ENCODE measurements at places on chromosomes 2 and 18.

- DNase-seq, result no peak
Observed at GRCh38 chr2:236107942-236108625, 60.1 kb downstream of the GBX2 start.

DNA sequence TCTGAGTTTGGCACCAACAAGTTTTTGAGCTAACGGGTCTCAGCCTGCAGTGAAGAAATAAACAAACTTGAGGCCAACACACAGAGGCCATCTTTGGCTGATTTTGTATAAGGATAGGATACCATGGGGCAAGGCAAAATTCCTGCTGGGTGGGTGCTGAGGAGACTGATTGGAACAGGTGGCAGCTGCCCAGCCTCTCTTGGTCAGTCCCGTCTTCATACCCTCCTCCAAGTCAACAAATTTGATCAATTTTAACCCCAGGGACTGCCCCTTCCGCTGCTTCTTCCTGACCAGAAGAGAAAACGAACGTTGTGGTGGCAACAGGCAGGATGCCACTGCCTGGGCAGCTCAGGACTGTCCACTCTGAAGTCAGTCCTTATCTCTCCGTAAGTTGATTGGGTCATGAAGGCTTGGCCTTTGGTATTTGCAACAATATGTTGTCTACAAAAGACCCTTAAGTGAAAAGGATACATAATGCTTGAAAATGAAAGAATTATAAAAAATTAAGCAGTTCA lies 139.3 kb downstream of the SPP2 start:
- DNase-seq, result no peak

GRCh38 chr2:201126308-201127151 lies 10.6 kb downstream of the CFLAR start:
- DNase-seq, result no peak

GRCh38 chr2:201644001-201644400 lies 698 bp upstream of the TMEM237 start:
- DNase-seq, result no peak

DNA sequence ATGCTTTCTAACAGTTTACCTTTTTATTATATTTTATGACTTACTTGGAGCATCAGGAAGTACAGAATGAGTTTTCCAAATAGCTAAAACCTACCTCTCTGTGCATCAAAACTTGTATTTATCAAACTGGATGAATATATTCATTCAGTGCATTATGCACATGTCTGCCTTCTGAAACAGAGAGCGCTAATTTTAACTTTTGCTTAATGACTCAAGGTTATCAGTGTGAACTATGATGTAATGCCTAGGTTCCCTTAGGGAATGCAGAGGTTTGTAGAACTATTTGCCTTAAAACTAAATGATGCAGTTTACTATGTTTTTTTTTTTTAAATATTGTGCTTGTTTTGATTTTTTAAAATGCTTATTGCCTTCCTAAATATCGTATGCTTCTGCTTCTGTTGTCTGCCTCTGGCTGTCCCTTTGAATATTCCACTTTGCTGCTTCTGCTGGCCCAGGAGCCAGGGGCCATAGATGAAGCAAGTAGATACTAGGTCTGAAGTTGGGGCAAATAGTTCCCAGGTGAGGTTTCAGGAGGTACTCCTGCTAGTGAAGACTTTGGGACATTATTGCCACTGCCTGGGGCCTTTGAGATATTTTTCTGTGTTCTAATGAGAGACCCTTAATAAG lies 16.5 kb downstream of the TMEM178A start:
- DNase-seq, result no peak

- DNase-seq, result peak; percentile 62
Observed at GRCh38 chr18:12391487-12392165, 14.6 kb upstream of the AFG3L2 start.

GRCh38 chr18:72762515-72763122 lies 105.2 kb downstream of the NETO1 start:
- DNase-seq, result no peak

DNA sequence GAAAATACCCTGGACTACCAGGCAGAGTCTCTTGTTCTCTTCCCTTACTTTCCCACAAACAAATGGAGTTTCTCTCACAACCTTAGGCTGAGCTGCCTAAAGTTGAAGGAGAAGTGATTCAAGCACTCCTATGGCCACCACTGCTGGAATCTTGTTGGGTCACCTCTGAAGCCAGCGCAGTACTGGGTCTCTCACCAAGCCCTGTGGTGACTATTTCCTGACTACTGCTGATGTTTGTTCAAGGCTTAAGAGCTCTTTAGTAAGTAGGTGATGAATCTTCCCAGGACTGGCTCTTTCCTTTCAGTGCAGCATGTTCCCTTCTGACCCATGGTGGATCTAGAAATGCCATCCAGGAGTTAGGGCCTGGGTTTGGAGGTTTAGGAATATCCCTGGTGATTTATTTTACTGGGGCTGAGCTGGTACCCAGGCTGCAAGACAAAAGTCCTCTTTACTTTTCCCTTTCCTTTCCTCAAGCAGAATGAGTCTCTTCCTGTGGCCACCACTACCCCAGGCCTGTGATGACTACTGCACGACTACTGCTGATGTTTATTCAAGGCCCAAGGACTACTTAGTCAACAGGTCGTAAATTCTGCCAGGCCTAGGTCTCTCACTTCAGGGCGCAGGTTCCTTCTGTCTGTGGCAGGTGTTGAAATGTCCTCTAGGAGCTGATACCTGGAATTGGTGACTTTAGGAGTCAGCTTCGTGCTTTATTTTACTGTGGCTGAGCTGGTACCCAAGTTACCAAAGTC lies 121.8 kb downstream of the SLC4A10 start:
- DNase-seq, result no peak

DNA sequence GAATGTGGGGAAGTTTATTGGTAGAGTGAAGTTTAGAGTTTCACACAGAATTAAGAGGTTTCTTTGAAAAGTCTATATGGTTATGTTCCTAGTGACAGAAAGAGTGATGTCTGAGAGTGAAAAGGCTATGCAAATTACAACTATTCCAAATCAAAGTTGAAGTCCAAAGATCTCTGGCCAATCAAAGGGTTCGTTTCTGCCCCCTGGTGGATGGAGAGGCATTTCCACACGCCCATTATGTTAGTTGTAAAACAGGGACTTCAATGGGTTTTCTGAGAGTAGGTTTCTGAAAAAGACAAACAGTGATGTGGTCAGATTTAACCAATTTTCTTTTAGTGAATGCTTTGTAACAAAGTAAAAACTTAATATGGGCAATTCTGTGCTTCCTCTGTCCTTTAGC lies 441.5 kb upstream of the POU3F3 start:
- DNase-seq, result peak; percentile 42

DNA sequence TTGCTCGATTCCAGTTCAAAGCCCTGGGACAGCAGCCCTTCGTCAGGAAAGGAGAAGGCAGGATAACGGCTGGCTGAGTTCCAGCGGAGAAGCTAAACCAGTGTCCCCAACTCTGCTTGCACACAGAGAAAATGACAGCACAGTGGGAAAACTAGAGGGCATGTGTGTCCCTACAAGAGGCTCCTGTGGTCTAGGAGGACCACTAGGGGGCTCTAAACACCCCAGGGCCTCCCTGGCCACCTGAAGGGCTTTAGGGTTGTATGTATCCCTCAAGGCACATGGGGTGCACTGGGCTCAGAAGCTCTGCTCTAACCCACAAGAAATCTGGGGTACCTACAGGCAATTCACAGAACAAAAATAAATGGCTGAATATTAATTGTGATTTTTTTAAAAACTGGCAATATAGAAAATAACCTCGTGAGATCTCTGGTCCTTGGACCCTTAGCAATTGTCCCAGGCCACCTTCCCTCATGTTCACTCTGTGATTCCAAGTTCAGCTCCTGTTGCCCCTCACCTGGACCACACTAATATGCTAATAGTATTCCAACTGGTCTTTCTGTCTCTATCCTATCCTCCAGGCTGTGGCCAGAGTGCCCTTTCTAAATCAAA lies 17.5 kb downstream of the STAT1 start:
- no peak for DNase-seq

GRCh38 chr2:429575-430254 lies 141.8 kb upstream of the ALKAL2 start:
- DNase-seq, result no peak

- no peak for DNase-seq
Observed at GRCh38 chr18:50629148-50629631, 69.3 kb downstream of the MAPK4 start.

DNA sequence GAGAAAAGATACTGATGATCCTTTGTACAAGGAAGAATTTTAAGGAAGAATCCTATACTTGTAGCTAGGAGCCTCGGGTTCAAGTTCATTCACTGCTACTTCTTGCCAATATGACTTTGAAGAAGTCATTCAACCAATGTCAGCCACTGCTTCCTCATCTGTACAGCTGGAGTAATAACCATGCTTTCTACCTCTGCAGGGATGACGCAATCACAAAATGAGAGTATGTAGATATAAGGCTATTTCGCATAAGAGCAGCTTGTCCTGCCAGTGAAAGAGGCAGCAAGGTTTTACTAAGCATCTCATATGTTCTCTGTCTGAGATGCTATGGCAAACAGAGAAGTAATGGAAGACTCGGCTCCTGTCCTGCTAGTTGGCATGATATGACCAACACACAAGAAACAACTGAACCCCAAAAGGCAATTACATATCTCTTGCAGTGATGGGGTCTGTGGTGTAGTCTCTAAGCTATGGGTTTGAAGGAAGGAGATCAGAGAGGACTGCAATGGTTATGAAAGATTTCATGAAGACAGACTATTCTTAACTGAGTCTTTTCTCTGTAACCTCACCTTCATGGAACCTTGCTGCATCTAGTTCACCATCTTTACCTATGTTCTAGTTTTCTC lies 9.2 kb downstream of the AAK1 start:
- no peak for DNase-seq

DNA sequence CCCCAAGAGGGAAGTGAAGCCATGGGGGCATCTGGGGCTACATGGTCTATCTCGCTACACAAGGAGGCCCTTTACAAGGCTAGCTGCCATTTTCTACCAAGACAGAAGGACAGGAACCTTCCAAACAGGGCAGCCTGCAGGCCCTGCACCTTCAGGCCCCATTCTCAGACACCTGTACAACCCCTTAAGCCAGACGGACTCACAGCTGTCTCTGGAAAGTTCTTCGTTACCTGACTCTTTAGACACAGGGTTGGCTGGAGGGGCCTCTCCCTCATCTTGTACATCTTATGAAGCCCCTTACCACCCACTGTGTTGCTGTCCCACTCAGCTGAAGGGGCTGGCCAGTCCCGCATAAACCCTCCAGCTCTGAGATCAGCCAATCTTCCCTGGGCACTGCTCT lies 17.2 kb downstream of the TMEM127 start:
- no peak for DNase-seq

- no peak for DNase-seq
Observed at GRCh38 chr18:57768537-57769326, 34.4 kb downstream of the ATP8B1 start.

- DNase-seq, result no peak
Observed at GRCh38 chr2:204691911-204692510, 146.7 kb downstream of the PARD3B start.

GRCh38 chr2:239398521-239398921 lies 2.3 kb downstream of the HDAC4 start:
- no peak for DNase-seq

DNA sequence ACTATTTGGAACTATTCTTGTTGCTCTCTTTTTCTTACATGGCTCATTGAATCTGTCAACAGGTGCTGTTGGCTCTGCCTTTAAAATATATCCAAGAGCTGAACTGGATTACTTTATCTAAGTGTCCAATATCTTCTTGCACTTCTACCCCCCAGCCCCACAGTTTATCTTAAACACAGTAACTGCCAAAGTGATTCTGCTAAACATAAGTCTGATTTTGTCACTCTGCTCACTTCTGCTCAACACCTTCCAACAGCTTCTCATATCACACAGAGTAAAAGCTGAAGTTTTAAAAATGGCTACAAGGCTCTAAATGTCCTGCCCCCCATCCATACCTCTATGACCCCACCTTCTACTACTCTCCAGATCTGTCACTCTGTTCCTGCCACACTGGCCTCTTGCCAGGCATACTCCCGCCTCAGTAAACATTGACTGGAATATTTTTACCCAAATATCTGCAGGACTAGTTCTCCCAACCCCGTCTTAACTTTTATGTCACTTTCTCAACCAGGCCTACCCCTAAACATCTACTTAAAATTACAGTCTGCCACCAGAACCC lies 130.7 kb downstream of the CCDC148 start:
- DNase-seq, result no peak

GRCh38 chr18:25817546-25818237 lies 272.7 kb downstream of the SS18 start:
- DNase-seq, result no peak

GRCh38 chr2:149115781-149116180 lies 77.3 kb downstream of the LYPD6B start:
- no peak for DNase-seq

DNA sequence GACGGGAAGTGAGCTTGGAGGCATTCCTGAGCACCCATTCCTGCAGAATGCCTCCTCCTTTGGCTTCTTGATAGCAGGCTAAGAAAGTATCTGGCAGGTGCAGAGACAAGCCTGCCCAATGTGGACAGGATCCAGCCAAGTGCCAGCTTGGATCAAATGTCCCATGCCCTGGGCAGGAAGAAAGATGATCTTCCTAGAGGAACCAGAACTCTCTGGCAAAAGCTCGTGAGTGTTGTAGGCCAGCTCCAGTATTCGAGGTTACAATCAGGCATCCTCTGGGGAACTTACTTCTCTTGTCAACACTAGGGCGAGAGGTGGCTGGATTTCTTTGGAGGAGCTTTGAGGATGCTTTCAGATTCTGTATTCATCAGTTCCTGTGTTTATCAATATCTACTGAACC lies 29.9 kb upstream of the PDIA6 start:
- DNase-seq, result no peak

- DNase-seq, result no peak
Observed at GRCh38 chr2:124915567-124915966, 890.5 kb downstream of the CNTNAP5 start.

GRCh38 chr18:44958455-44958854 lies 277.8 kb downstream of the SETBP1 start:
- DNase-seq, result no peak

DNA sequence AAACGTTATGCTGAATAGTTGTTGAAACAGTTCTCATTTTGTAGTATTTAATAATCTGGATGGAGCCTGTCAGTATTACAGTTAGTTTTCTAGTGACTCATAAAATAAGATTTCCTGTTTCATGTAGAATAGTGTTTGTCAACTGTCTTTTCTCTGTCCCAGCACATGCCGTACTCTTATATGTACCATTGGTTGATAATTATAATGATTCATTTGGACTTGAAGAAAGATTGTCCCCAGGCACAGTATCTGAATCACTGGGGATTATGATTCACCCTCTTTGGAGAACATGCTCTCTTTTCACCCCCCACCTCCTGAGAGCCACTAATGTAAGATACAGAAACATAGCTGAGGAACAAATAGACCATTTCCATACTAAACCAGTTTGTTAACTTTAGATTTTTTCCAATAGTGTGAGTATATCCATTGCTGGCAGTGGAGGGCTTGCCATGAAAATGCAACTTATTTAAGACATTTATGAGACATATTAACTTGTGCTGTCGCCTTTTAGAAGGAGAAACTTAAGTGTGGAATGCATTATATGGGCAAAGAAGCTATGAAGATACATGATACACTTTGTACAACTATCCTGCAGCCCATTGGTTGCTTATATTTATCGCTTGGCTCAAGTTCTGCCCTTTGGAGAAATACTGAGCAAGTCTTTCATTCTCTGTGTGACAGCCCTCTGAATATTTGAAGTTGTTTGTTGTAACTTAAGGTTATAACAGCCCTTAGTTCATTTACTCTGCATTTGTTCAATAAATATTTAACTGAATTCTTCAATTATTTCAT lies 12.4 kb downstream of the COPS8 start:
- DNase-seq, result no peak

GRCh38 chr2:160893581-160893980 lies 266.6 kb upstream of the TANK start:
- DNase-seq, result no peak

GRCh38 chr2:240383099-240383758 lies 52.2 kb upstream of the GPC1 start:
- no peak for DNase-seq
